ENCODE measurements at places on chromosomes 3 and 15.
A peak's percentile ranks its signal among the peaks of the same experiment; 100 is the strongest.

- no peak for DNase-seq
These were observed 114.3 kb upstream of the ARHGEF3 start for GRCh38 chr3:56915966-56916586.

DNA sequence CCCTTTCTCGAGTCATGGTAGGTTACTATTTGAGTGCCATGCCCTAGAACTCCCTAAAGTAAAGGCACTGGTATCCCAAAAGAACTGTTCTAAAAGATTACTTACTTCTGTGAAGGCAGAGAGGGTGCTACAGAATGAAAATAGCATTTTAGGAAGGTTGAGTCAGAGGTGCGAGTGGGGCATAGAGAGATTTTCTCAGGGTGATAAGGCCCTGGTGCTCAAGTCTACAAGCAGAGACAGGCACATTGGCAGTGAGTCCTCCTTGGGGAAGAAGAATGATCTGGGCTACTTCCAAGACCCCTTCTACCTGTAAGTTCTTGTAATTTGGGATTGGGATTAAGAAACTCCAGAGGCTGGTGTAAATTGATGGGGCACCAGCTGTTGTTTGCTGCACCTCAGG is 96.7 kb downstream of the AKAP13 start:
- no peak for DNase-seq

DNA sequence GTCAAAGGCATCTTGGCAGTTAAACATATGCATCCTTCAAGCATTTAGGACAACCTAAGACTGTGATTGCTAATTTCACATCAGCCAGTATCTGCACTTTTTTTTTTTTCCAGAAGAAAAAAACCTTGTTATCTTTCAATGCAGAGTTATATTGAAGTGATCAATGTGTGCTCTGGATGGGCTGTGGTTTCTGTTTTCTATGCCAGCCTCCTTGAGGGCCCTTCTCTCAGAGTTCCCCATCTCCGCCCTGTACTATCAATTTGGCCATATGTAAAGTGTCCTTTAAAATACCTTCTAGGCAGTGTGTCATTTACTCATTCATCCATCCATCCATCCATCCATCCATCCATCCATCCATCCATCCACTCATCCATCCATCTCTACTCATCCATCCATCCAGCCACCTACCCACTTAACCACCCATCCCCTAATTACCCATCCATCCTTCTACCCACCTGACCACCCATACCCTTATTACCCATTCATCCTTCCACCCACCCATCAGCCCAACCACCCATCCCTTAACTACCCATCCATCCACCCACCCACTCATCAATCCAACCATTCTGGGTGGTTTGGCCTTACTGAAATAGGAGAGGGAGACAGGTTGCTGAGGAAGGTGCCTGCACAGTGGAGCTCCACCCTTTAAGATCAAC is 322.1 kb downstream of the CHST2 start:
- DNase-seq = no peak

GRCh38 chr3:173743111-173743510 is 345.6 kb downstream of the NLGN1 start:
- no peak for DNase-seq

- DNase-seq = no peak
These were observed 22.4 kb upstream of the MTHFS start for GRCh38 chr15:79919090-79919748.

GRCh38 chr3:48067271-48067670 is 51.1 kb upstream of the MAP4 start:
- DNase-seq = no peak

- no peak for DNase-seq
These were observed 7.9 kb upstream of the FURIN start for GRCh38 chr15:90860450-90860849.

DNA sequence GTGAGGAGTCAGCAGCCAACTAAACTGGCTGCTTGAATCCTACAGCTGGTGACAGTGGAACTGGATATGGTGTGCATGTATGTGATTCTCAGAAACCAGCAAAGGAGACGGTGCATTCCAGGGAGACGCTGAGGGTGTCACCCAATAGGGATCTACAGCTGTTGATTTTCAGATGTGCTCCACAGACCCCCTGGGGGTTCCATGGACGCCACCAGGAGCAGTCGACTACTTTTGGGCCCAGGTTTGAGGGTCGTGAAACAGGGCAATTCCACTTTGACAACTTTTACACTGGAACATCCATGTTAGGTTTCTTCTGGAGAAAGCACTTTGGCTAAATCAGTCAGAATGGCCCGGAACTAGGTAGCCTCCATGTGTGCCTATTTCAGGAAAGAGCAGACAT is 71.5 kb upstream of the MEX3B start:
- DNase-seq = no peak

DNA sequence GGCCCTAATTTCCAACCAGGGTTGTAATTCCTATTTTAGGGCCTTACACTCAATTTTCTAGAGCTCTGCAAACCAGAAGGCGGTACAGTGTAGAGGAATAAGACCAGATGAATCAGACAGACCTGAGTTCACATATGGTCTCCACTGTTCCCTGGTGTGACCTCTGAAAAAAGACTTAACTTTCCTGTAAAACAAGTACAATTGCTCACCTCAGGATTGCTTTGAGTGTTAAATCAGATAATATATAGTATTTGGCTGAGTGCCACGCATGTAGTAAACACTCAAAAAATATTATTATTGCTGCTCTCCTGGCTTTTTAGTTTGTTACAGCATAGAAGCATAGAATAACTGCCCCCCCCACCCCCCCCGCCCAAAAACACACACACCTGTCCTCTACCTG is 51.0 kb upstream of the STT3B start:
- DNase-seq = no peak

GRCh38 chr3:70090322-70090913 is 90.9 kb downstream of the SAMMSON start:
- DNase-seq = peak; percentile 17

DNA sequence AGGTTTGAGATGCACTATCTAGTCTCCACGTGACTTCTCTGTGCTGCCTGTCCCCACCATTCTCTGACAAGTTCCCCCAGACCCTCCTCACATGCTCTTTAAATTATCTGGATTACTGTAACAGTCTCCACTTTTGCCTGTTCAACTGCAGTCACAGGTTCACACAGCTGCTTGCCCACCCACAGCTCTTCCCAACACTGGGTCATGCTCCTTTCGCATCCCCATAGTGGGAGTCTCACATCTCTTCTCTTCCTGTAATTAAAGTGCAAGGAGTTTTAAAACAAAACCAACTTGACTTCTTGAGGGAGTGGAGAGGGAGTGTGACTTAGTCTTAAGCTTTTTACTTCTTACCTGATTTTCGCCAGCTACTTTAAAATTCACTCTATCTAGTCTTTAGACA is 178.8 kb downstream of the PLCL2 start:
- no peak for DNase-seq

Data from amniotic stem cell (primary cell).